ENCODE measurements at places on chromosomes 2 and 18. TPM values are rescaled to one million over a fixed set of nuclear protein-coding genes. Genes with fewer than 3 reads are reported as not detected.

DNA sequence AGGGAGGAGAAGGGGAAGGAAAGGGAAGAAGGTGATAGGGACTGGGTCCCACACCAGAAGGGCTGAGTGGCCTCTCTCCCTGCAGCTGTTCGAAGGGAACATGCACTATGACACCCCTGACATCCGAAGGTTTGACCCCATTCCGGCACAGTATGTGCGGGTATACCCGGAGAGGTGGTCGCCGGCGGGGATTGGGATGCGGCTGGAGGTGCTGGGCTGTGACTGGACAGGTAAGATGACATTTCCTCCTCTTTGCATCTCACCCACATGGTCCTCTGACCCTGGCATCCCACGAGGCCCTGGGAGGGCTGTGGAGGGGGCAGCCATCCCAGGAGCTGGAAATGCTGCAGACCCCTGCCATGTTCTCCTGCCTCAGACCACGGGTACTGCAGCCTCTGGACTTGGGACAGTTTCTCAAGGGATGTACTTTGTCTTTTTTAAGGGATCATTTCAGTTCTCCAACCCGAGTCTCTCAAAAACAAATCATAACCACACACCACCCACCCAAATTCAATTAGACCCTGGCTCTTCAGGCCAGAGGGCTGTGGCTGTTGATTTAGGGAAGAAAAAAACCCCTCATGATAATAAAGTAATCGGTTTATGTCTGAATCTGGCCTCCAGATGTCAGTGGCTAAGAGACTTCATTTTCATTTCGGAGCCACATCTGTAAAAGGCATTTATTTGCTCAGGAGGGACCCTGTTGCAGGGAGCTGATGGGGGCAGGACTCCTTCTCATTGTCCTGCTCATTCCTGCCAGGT, 63.5 kb downstream of the NRP2 start:
- no peak for DNase-seq

GRCh38 chr18:70082430-70082829, 123.1 kb downstream of the RTTN start:
- no peak for DNase-seq

GRCh38 chr2:72037261-72037666, 110.4 kb downstream of the CYP26B1 start:
- peak; percentile 57 for DNase-seq

DNA sequence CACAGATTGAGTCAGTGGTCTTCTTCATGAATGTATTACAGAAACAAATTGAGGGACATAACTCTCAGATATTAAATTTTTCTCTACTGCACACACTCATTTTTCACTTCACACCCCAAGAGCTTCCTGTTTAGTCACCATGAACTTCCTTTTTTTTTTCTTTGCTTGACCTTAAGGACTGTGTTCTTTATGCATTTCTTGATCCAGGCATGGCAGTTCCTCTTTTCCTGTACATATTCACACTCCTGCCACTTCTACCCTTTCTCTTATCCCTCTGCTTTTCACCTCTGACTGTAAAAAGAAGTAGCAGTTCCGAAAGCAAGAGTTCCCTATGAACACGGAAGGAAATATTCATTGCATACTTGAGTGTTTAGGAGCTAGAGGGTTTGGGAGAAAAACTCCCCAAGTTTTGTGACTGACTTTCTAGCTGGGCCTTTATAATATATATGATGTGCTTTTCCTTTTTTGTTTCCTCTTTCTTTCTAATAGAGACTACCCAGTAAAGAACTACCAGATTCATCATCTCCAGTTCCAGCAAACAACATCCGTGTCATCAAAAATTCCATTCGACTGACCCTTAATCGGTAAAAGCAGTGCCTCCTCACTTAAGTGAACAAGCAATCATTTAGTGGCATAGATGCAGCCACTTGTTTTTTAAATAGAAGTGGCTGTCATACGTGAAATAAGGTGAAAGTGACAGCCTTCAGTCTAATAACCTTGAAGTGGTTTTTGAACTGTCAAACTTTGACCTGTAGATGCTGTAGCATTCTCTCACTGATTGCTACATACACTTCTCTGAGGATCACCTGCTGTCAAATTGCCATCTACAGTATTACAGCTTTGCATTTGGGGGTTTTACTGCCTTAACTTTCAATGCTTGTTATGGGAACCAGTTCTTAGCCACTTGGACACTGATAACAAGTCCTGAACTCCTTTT, 40.8 kb downstream of the PAPOLG start:
- no peak for DNase-seq

SLC16A14 gene
- total RNA-seq: 4.9 TPM

- DNase-seq: no peak
These were observed 315.9 kb upstream of the LRATD1 start for GRCh38 chr2:14316594-14316993.

DNA sequence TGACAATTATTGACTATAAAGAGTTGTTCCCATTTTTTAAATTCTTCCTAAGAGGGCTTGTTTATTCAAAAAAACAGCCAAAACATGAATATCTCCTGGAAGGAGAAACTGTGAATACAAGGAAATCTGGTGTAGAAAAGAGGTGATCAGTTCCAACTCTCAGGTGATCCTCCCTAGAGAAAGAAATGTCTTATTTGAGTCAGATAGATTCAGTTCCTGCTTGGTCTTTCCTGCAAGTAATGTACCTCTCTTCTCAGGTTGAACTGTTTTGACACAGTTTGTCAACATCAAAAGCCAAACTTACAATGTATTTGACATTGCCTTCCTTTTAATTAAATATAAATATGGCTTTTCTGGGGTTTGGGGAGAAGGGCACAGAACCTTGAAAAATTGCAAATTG, 567.4 kb downstream of the ARHGAP15 start:
- DNase-seq: no peak

CTAGE1 gene
- total RNA-seq: 0.12 TPM

LRRTM4 gene
- total RNA-seq: not detected

MRO gene
- total RNA-seq: not detected

PNPT1 gene
- total RNA-seq: 19.6 TPM

DNA sequence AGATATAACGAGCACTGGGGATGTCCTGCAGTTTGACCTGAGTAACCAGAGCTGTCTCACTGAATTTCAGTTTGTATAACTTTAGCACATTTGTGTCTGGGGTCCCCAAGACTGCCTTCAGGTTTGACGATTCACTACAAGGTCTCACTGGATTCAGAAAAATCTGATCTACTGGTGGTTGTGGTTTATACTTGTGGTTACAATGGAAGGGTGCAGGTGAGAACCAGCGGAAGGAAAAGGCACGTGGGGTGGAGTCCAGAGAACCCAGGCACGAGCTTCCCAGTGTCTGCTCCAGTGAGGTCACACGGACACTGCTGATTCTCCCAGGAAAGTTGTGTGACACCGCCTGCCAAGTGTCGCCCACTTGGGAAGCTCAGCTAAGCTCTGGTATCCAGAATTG, 126.0 kb downstream of the ZNF236 start:
- no peak for DNase-seq

PARD6G gene
- 10.9 TPM for total RNA-seq

- DNase-seq: no peak
These were observed 40.3 kb downstream of the PLA2R1 start for GRCh38 chr2:160022162-160022561.

- DNase-seq: no peak
These were observed 23.3 kb upstream of the FHOD3 start for GRCh38 chr18:36274083-36274715.

PRKRA gene
- total RNA-seq: 42.8 TPM

- DNase-seq: no peak
These were observed 73.4 kb downstream of the INPP4A start for GRCh38 chr2:98518101-98518500.

- DNase-seq: no peak
These were observed 45.3 kb downstream of the RTTN start for GRCh38 chr18:70160073-70160678.

MARCHF4 gene
- total RNA-seq: 1.4 TPM

ALPI gene
- not detected for total RNA-seq

- DNase-seq: no peak
These were observed 159.1 kb upstream of the PIEZO2 start for GRCh38 chr18:11308499-11308898.

- no peak for DNase-seq
These were observed 143.5 kb downstream of the SH3RF3 start for GRCh38 chr2:109272461-109272860.

GRCh38 chr2:41489638-41490037, 558.2 kb upstream of the PKDCC start:
- DNase-seq: no peak

- no peak for DNase-seq
These were observed 22.9 kb downstream of the IGFBP5 start for GRCh38 chr2:216672466-216672865.

DNA sequence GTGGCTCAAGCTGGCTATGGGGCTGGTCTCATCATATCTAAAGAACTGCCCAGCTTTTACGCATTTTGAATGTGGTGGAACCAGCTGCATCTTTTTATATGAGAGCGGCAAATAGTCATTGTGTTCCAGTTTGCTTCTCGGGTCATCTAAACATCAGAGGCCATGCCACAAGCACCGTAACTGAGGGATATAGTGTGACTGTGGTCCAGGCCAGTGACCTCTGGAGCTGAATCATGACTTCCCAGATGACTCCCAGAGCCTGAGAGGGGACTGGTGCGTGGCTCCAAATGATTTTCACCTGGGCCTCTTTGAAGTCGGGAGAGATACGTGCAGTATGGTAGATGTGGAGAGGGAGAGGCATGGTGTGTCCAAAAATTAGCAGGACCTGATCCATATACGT, 271.0 kb downstream of the NEDD4L start:
- DNase-seq: no peak

ADD2 gene
- total RNA-seq: 0.15 TPM

- DNase-seq: peak; percentile 7
These were observed 8.0 kb upstream of the SFTPB start for GRCh38 chr2:85675866-85676548.

- DNase-seq: no peak
These were observed 20.5 kb upstream of the PPP4R1 start for GRCh38 chr18:9634856-9635255.

DNA sequence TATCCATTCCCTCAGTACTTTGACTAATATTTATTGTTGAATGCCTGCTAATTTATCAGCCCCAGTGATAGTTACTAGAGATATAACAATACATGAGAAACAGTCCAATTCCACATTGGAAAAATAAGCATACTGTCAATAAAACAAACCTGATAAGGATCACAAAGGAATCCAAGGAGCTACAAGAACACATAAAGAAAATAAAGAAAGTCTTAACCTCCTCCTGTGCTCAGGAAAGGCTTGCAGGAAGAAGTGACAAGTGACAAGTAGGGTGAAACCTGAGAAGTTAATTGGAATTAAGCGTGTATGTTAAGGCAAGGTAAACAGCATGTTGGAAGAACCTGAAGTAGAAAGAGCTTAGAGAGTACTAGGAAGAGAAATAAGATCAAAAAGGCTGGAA, 20.3 kb upstream of the ASNSD1 start:
- no peak for DNase-seq

MGAT4A gene
- 2.1 TPM for total RNA-seq

LCT gene
- total RNA-seq: not detected

NXPH2 gene
- total RNA-seq: not detected

ARPC2 gene
- 424 TPM for total RNA-seq

- DNase-seq: no peak
These were observed 167.1 kb upstream of the PKDCC start for GRCh38 chr2:41880561-41881243.

UGT1A10 gene
- total RNA-seq: not detected

UBE2E3 gene
- 93.0 TPM for total RNA-seq

GRCh38 chr2:149534674-149535073, 52.9 kb downstream of the MMADHC start:
- no peak for DNase-seq

OST4 gene
- total RNA-seq: 494 TPM

- DNase-seq: peak; percentile 35
These were observed 106.9 kb downstream of the HDAC4 start for GRCh38 chr2:239293775-239294430.

- no peak for DNase-seq
These were observed 76.3 kb upstream of the GALNT5 start for GRCh38 chr2:157181234-157181633.

GRCh38 chr2:36404754-36405153, 49.2 kb downstream of the CRIM1 start:
- no peak for DNase-seq

DNA sequence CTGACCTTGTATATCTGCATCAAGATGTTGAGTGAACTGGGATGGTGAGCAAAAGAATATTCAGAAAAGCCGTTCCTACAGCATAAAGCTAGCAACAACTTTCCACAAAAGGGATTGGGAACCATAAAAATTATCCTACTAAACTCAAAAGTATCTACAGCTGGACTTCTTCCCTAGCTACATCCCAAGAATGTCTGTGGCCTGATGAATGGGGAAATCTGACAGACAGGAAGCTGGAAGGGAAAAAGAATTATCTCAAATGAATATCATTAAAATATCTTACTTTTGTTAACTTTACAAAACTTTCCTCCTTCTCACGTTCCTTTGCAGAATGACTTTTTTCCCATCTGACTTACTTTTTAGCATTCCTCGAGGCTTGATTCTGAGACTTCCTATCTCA, 150.9 kb downstream of the PDE11A start:
- no peak for DNase-seq

ST8SIA5 gene
- 0.36 TPM for total RNA-seq

DNA sequence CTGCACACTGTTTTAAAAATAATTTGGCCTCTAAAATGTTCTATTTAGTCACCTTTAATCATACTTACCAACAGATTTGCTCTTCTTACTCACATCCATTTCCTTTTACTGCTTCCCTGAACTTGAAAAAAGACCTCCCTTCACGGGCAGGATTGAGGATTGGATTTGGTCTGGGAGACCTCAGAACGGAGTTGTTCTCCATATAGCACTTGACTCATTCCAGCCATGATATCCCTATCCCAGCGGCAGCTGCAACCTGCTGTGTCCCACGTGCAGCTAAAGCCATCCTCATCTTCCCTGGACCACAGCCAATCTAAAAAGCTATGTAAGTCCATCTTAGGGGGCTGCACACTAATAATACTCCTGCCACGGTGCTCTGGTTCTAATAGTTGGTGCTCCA, 97.0 kb upstream of the PTPRM start:
- no peak for DNase-seq

DNA sequence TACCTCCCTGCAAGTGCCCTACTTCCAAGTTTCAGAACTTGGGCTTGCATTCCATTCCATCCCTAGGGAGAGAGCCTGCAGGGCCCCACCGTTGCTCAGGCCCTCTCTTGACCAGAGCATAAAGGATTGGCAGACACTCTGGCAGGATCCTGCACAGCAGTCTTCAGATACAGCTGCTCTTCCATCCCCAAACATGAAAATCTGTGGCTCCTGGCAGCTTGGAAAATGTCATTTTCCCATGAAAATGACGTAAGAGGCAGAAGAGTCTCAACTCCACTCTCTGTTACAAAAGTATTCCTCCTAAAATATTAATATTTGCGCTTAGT, 162.6 kb downstream of the GFPT1 start:
- no peak for DNase-seq

DNA sequence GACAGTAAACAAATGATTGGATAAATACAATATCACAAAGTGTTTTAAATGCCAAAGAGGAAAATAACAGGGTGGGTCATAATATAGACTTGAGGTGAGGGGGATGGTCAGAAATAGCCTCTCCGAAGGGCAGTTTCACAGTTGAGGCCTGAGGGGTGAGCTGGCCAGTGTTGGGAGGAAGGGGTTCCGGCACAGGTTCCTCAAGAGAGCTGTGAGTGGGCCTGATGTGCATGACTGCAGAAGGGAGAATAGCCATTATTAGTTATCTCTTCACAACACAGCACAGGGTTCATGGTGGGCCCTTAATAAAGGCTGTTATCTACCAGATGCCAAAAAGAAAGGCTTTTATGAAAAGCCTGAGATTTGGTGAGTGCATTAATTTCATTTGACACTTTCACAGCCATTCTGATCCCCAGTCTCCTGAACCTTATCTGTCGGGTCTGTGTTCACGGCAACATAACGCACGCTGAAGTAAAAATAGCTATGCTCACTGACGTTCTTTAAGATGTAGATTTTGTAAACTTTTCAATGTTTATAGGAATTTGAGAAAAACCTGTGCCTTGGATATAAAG, 39.6 kb downstream of the POLR1A start:
- DNase-seq: no peak
